ENCODE measurements at places on chromosomes 1 and 21.

DNA sequence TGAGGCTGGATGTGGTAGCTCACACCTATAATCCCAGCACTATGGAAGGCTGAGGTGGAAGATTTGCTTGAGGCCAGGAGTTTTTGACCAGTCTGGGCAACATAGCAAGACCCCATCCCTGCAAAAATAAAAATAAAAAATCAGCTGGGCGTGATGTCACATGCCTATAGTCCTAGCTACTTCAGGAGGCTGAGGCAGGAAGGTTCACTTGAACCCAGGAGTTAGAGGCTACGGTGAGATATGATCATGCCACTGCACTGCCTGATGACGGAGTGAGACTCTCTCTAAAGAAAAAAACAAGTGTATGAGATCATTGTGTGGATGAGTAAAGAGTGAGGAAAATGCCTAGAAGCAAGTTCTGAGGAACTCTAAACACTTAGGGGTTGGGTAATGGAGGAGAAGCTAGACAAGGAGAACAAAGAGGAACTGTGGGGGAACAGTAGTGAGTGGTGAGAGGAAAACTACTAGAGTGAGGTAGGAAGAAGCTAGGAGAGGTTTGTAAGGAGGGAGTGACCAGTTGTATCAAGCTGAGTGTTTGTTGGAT lies 17.0 kb downstream of the CLIC4 start:
- no peak for DNase-seq

- no peak for DNase-seq
These were observed 23.3 kb downstream of the HSPG2 start for GRCh38 chr1:21913763-21914162.

DNA sequence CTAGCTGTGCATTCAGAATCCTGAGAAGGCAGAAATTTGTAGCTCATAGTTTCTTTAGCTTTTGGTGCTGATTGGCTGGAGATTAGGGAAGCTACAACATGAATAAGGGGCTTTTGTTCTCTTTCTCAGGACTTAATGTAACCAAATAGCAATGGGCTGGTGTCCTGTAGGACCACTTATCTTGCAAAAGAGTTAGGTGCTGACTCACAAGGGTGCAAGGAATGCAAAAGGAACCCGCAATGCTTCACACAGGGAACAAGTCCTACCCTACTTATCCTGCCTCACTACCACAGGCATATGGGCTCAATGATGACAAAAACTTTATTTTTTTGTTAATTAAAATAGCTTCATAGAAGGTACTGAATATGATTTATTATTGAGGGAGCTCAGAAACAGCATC lies 541.5 kb downstream of the AMY1C start:
- DNase-seq = no peak

DNA sequence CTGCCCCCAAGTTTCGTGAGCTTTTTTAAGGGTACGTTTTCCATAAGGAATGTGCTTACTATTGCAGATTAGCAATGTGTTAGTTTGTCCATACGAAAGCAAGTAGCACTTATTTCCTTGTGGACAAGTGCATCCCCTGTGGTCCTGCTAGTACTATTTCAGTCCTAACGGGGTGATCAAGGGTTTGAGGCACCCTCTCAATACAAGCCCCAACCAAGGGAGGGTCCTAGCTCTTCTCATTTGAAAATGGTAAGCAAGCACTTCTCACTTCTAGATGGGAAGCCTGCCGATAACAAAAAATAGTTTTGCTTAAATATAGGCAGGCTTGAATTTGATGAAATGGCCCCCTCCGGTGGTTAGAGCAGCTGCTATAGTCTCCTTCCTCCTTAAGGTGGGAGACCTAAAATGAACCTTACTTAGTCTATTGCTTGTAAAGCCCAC lies 64.0 kb upstream of the HMCN1 start:
- DNase-seq = peak; percentile 37

DNA sequence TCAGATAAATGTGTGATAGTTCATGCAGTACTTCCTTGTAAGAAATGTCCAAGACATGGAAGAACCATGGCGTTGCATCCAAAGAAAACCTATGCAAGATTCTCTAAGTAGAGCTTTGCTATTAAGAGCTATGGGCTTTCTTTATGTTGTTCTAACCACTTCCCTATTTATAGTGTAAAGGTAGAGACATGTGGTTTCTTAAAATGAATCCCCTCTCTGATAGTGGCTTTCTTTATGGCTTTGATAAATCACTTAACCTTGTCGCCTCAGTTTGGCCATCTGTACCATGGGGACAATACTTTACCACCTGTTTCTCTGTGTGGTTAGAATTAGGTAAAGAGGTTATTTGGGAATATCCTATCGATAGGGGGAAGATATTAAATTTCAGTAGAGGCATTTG lies 305.5 kb downstream of the NFIA start:
- no peak for DNase-seq

DNA sequence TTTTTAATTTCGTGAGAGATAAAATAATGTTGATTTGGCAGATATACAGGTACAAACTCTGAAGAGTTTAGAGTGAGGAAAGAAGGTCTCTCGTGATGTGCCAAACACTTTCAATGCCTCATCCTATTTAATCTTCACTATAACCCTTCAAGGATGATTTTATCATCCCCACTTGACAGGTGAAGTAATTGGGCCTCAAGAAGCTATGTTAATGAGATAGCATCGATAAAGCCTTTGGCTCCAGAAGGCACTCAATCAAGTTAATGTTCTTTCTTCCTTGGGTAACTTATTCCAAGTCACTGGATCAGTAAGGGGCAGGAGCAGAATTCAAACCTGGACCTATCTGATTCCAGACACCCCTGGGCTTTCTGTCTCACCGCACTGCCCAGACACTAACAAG lies 7.2 kb downstream of the LMOD1 start:
- DNase-seq = no peak
